ENCODE measurements at places on chromosomes 3 and 15.
A peak's percentile ranks its signal among the peaks of the same experiment; 100 is the strongest.

GRCh38 chr3:87546216-87546615 is 269.8 kb upstream of the POU1F1 start:
- no peak for DNase-seq

DNA sequence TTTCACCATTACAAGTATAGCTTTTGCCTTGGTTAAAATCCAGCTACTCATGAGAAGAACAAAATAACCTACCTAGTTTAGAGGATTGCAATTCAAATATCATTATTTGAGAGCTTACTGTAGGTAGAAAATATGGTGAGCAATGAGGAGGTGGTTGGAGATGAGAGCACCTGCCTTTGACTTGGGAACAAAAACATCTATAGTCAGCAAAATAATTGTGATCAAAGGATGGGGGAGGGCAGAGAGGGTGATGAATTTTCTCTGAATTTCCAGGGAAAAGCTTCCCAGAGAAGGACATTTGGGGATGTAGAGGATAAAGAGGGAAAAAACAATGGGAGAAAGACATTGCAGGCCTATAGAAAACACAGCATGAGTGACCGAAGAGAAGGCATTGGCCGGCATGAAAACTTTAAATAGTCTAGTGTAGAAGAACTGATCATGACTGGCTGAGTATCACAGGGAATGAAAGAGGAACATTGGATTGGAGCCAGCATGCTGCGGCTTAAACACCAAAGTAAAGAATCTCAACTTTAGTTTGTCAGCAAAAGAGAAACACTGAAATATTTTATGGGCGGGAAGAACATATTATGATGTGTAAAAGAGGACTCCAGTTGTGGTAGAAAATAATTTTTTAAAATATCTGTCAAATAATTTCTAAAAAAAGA is 581.3 kb downstream of the UNC13C start:
- DNase-seq = no peak

GRCh38 chr15:38002883-38003477 is 68.5 kb downstream of the TMCO5A start:
- peak; percentile 39 for DNase-seq

GRCh38 chr3:124783696-124784095 is 53.4 kb downstream of the UMPS start:
- no peak for DNase-seq

DNA sequence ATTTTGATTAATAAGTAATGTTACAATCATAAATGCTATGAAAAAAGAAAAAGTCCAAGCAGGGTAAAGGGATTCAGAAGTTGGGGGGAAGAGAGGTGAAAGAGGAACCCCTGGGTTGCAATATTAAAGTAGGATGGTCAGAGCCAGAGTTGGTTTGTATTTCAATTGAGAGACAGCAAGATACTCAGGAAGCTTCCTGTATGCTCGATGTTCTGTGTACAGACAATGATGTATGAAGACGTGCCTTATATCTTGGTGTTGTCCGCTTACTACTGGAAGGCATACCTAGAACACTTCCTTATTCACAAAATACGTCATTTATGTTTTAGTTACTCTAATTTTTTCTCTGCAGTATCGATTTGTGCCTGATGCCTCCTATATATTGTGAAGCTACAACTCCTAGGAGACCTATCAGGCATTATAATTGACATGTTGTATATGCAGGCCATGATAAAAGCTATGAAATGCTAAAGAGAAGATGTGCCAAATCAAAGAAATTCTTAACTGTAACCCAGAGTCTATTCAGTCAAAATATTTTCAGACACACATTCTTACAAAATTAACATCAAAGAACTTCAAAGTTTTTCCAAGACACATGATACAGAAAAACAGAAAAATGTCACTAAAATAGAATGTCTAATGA is 87.5 kb downstream of the TBL1XR1 start:
- peak; percentile 8 for DNase-seq

DNA sequence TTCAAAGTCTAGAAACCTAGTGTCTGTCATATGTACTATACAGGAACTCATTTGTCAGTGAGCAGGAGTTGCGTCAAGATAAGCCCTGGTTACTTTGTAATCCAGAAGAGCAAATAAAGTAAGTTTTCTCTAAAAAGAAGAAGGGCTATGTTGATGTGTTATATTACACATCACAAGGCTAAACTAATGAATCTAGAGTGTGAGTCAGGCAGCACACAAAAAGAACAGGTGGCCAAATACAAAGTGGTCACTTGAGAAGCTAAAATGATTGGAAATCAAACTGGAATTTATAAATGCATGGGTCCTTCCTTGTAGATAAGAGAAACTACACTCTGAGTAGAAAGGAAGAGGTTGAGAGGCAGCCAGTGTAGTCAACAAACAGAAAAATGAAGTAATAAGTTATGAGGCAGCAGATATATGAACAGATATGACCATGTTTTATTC is 771.6 kb downstream of the DIPK2A start:
- no peak for DNase-seq

- peak; percentile 2 for DNase-seq
Measured at GRCh38 chr3:194431554-194431953, 32.5 kb upstream of the GP5 start.

DNA sequence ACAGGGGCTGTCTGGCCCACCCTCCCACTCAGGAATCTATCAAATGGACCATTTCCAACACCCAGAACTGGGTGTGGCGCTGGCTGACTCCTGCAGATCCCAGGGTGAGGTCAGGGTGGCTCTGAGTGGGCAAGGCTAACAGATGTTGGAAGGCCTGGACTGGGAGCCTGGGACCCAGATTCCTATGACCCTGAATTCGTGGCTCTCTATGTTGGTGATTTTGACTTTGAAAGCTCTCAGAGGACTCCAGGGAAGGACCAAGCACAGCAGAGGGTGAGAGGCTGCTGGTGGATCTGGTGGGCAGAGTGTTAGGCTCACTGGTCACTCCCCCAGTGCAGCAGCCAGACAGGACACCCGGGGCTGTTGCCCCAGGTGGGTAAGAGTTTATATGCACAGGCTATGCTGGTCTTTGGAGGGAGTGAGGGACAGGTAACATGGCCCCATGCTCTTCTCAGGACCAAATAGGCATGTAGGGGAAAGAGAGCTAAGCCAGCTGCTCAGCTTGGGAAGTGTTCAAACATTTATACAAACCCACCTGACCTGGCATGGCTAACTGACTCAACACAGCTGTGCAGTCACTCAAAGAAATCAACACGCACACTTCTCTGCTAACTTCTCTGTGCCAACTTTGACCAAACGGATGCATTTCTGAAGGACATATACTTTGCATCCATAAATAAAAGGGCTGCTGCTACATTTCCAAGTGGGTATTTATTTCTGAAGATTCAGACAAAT is 62.6 kb upstream of the RAB6B start:
- DNase-seq = no peak

DNA sequence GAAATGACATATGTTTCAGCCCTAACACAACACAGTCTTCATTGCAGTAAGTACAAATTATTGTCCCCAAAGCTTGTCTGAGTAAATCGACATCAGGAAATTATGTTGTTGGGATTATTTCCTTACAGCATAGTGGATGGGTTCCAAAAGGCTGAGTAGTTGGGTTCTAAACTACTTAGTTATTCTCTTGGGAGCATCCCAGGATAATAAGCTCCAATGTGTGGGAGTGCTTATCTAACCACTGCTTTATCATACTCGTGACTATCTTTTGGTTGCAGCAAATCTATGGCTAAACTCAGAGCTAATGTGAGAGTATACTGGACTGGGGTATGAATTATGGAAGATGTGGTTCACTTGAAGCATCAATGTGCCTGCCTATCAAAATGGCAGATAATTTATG is 128.5 kb downstream of the RBMS3 start:
- no peak for DNase-seq

GRCh38 chr3:186520957-186521842 is 23.0 kb downstream of the CRYGS start:
- DNase-seq = no peak

DNA sequence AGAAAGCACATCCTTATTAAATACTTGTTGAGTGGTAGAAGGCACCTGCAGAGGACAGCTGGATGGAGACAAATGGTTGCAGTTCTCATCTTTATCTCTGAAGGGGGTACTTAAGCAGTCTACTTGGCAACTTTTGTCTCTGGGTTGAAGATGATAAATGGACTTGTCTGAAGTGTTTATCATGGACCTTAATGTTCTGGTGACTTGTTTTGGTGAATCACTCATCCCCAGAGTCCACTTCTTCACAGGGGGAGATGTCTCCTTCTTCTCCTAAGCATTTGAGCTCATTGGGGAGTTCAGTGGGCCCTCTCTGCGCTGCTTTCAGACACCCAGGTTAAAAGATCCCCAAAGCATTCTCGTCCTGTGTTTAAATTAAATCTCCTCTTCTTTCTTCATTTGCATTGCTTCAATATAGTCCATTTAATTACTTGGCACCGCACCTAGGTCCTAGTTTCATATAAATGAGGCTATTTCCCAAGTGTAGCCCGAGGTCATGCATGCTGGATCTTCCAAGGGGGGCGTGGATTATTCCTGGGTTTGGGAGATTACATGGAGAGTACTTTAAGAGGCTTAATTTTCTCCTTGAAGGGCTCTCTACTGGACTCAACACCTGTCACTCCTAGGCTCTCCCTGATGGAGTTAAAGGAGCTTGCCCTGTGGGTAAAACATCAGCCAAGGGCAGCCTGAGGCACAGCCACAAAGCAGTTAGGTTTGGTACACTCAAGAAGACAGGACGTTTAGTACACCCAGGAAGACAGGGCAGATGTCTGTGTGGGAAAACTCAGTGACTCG is 239.3 kb upstream of the C2CD4B start:
- no peak for DNase-seq

GRCh38 chr3:187838016-187838540 is 92.8 kb upstream of the BCL6 start:
- DNase-seq = no peak

GRCh38 chr3:119490153-119490552 is 8.2 kb upstream of the TIMMDC1 start:
- DNase-seq = no peak

- no peak for DNase-seq
Measured at GRCh38 chr3:8837162-8837561, 67.7 kb upstream of the OXTR start.

- no peak for DNase-seq
Measured at GRCh38 chr3:192991356-192991755, 73.7 kb upstream of the MB21D2 start.

DNA sequence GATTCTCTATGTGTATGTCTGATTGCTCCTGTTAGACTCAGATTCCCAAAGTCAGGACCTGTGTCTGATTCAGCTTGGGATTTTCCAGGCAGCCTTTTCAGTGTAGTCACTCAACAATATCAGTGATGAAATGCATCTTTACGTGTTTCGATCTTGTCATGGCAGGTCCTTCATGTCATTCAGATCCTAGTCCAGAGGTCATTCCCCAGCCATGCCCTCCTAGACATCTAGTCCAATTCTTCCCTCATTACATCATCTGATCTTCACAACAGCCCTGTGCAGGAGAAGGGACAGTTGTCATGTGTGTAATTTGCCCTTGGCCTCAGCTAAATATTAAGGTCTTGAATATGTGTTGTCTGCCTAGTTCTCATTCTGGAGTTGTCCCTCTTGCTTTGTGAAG is 153.2 kb upstream of the NR2E3 start:
- no peak for DNase-seq

- no peak for DNase-seq
Measured at GRCh38 chr3:110902453-110903085, 169.0 kb upstream of the NECTIN3 start.
